Activated effector memory CD4-positive, alpha-beta T cell treated with anti-CD3 and anti-CD28 coated beads, Interleukin-2, amount 50 U/mL, for 16 hours (primary cell): ENCODE measurements at places on chromosomes 3 and 15.
A peak's percentile ranks its signal among the peaks of the same experiment; 100 is the strongest.

GRCh38 chr3:12553921-12554391 lies 2.9 kb upstream of the MKRN2 start:
- no peak for DNase-seq

DNA sequence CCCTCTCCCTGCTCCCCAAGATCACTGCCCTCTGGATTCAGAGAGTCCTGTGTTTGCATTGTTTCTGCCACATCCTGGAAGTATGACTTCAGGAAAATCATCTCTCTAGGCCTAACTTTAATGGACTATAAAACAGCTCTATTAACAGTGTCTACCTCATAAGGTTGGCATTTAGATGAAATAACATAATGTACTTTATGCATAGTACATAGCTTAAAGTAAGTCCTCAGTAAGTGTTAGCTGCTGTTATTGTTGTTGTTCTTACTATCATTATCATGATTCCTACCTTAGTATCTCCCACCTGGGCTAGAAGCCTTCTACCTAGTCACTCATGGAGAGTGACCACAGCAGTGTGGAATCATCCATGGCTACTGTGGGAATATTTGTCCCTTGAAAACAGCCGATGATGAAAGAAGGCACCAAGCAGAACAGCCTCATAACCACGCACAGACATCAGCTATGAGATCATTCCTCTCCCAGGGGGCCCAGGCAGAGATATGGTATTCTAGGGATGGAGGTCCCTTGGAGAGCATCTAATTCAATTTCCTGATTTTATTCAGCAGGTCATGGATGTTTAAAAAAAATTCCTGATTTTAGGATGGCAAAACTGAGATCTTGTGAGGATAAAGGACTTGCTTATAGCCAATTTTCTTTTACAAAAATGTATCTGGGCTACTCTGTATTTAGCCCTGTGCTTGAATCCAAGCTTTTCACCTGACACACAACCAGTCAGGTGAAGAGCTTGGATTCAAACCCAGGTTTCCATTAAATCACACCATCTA lies 1.9 kb downstream of the FSD2 start:
- no peak for DNase-seq

GRCh38 chr3:102182162-102182561 lies 252.7 kb upstream of the ZPLD1 start:
- no peak for DNase-seq

DNA sequence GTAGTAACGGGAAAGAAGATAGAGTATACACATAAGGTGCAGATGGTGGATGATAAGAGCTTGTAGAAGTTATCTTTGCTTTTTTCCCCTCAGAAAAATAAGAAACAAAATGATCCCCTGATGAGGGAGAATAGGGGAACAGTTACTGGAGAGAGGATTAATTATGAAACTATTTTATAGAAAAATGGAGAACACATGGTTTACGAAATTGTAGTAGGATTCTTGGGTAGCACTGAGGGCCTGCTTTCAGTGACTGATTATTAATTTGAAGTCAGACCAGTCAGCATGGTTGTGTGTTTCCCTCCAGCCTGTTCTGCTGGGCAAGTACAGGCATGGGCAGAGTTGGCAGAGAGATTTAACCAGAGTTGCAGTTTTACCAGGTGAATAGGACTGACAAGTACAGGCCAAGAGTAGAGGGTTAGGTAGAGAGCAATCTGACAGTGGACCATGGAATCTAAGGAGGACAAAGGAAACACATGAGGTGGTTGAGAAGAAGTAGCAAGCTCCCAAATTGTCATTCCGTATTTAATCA lies 5.9 kb downstream of the SLC49A4 start:
- DNase-seq = no peak

- no peak for DNase-seq
Observed at GRCh38 chr3:93994056-93994455, 14.1 kb downstream of the ARL13B start.

GRCh38 chr3:45605534-45605933 lies 11.0 kb downstream of the LIMD1 start:
- DNase-seq = no peak

- DNase-seq = no peak
Observed at GRCh38 chr3:118781232-118781631, 253.4 kb downstream of the IGSF11 start.

DNA sequence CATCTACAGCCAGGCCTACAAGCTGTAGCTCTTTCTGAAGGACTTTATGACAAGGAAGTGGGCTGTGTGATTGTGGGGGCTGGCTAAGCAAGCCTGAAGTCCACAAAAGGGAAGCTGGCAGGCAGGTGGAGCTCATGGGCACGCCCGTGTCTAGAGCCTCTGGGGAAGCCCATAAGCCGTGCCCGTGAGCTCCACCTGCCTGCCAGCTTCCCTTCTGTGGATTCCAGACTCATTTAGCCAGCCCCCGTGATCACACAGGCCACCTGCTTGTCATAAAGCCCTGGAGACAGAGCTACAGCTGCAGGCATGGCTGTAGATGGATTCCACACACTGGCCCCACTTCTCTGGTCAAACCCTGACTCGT lies 15.2 kb downstream of the EFCC1 start:
- peak; percentile 82 for DNase-seq

DNA sequence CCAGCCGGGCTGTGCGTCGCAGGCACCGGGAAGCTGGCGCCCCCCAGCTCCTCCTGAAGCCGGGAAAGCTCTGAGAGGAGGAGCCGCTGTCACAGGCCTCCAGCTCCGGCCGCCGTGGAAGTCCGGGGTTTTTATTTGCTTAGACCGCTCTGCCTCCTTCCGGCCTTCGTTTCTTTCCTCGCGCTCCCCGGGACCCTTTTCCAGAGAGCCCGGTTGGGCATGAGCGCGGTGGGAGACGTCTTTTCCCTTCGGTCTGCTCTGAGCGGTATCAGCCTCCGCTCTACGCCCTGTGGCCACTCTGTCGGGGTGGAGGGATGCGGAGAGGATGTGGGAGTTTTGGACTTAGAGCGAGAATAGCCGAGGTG lies 559 bp downstream of the SENP5 start:
- DNase-seq = peak; percentile 70

GRCh38 chr3:16374047-16374934 lies 109.3 kb downstream of the OXNAD1 start:
- DNase-seq = peak; percentile 72

DNA sequence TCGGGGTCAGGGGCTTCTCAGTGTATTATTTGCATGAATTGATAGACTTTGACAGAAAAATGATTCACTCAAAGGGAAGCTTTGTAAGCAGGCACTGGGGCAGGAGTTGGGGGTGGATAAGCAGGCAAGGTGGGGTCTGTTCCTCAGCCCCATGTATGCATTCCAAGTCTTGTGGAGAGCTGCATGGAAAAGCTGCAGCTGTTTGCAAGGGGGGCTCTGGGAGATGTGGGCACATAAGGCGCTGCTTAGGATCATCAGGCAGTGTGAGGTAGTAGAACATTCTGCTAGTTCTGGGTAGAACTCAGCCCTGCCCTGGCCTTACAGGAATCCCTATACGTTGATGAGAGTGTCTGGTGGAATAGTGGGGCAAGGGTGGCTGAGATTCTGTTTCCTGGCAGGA lies 154.2 kb upstream of the LRIG1 start:
- DNase-seq = no peak

DNA sequence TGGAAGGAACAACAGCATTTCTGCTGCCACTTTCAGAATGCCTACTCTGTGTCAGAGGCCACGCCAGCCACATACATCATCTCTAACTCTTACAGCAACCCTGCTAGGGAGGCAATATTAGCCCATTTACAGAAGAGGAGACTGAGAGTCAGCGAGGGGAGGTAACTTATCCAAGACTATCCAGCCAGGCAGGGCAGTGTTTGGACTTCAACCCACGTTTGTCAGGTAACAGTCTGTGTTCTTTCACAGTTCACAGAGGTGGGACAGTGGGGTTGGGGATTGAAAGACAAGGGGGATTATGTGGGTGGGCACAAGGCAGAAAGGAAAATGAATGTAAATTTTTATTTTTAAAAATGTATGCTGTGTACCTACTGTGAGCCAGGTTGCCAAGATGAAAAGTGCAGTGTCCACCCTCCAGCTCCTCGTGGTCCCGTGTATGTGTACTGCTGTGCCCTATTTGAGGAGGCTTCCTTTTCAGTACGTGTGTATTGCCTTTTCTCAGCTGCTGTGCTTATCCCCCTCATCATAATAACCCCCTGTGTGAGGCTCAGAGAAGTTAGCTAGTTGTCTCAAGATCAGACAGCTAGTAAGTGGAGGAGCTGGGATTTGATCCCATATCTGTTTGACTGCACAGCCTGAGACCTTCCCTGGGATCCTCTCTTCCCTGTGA lies 16.5 kb upstream of the ATP2B2 start:
- DNase-seq = peak; percentile 19

- no peak for DNase-seq
Observed at GRCh38 chr3:14716591-14716990, 41.6 kb downstream of the C3orf20 start.

DNA sequence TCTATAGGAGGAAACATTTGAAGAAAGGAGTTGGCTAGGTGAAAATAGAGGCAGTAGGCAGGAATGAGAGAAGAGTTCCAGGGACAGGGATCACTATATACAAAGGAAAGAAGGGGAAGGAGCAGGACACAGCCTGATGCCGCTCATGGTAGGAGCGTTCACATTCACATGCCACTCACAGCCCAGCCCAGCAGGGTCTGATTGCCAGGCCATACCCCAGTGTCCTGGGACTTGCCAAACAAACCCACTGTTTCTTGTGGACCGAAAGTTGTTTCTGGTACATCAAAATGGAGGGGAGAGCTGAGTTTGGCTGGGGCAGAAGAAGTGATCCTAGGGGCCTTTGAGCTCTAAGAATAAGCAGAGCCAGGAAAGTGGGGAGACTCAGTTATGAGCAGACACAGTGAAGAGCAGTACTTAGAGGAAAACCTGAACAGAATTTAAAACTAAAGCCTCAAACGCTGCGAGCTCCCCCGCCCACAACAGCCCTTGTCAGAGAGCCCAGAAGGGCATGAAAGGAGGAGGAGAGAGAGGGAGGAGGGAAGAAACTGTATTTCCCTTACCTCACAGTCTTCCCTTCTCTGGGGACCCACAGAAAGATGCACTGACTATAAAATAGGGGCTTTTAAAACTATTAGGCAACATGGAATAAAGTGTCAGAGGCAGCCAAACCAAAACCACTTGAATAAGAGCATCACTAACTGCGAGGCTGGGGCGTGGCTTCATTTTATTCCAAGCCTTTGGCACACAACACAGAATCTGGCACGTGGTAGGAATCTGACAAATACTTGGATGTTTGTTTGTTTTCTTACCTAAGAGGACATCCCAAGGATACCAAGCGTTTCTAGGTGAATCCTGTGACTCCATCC lies 129.0 kb downstream of the RPL22L1 start:
- DNase-seq = no peak

DNA sequence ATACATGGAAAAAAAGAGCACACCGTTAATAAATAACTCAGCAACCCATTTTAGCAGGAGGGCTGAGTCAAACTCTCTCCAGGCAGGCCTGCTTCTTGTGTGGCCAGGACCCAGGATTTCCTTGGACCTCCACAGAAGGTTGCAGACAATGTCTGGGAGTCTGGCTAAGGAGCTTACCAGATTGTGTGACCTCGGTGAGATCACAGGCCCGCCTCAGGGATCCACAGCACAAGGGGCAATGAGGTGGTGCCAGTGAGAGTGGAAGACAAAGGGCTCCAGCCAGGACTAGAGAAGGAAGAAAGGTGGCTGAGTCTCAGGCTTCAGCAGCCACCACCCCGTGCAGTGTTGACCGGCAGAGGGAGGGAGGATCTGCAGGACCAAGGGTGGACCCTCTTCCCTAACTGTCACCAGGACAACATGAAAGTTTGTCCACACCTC lies 32.2 kb upstream of the SEC22A start:
- DNase-seq = no peak

GRCh38 chr3:62225051-62225450 lies 148.3 kb downstream of the FEZF2 start:
- DNase-seq = no peak

DNA sequence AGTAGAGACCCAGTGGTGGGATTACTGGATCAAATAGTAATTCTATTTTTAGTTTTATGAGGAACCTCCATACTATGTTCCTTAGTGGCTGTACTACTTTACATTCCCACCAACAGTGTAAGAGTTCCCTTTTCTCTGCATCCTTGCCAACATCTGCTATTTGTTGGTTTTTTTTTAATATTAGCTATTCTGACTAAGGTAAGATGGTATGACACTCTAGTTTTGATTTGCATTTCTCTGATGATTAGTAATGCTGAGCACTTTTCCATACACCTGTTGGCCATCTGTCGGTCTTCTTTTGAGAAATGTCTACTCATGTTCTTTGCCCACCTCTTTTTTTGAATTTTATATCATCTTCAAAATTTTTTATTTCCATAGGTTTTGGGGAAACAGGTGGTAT lies 34.2 kb upstream of the RAP2B start:
- no peak for DNase-seq

DNA sequence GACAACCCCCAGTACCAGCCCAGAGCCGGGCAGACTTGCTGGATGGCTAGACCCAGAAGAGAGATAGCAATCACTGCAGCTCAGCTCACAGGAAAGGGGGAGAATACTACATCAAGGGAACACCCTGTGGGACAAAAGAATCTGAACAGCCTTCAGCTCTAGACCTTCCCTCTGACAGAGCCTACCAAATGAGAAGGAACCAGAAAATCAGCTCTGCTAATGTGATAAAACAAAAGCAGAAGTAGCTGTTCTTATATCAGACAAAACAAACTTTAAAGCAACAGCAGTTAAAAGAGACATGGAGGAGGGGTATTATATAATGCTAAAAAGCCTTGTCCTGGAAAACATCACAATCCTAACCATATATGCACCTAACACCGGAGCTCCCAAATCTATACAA lies 283.3 kb downstream of the KLF13 start:
- DNase-seq = no peak

DNA sequence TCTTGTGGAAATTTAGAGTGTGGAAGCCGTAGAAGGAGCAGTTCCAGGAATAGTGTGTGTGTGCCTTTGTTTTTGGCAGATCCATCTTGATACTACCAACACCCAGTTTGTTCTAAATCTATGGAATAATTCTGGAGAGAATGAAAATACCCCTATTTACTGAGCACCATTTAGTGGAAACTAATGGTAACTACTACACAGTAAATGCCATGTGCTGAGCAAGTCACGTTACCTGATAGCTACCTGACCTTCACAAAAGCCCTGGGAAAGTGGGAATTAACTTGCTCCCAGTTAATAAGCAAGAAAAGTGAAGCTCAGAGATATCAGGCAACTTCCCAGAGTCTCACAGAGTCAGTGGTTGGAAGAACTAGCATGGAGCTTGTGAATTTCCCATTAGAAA lies 137.7 kb downstream of the ARPP21 start:
- DNase-seq = no peak

GRCh38 chr3:184685055-184685454 lies 26.8 kb downstream of the MAGEF1 start:
- no peak for DNase-seq

GRCh38 chr3:38115645-38116427 lies 21.1 kb downstream of the ACAA1 start:
- peak; percentile 60 for DNase-seq

DNA sequence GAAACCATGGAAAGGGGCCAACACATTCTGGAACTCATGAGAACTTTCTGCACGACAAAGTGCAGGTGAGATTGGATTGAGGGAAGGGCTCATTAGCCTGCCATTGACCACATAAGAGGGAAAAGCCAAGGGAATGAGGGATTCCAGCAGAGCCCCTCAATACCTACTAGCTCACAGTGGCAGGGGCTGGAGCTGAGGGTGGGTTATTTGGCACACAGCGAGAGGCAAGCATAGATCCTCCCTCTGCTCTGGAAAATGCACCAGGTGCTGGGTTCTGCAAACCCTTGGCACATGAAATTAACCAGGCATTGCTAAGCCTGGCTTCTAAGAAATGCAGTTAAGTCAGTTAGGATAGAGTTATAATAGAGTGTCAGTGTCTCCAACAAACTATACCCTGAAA lies 60.8 kb downstream of the IL16 start:
- DNase-seq = no peak

- DNase-seq = no peak
Observed at GRCh38 chr3:195587824-195588223, 4.1 kb upstream of the APOD start.

GRCh38 chr3:178476886-178477285 lies 59.4 kb upstream of the KCNMB2 start:
- DNase-seq = no peak
